ENCODE measurements at places on chromosomes 11 and 22. TPM values are rescaled to one million over a fixed set of nuclear protein-coding genes. Genes with fewer than 3 reads are reported as not detected.
A peak's percentile ranks its signal among the peaks of the same experiment; 100 is the strongest.

DNA sequence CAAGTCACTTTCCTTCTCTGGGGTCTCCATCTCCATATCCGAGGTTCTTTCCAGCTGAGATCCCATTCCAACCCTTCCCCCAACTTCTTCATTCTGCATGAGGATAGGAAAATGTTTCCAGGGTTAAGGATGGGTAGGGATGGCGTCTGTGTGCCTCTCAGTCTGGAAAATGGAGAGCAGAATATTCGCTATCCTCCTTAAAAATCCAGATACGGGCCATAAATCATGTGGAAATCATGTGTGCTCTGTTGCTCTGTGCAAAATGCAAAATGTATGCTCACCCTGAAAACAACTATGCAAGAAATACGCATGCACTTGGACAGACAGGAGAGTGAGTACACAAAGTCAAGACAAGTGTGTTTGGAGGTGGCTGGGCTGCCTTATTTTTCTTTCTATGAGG lies 3.2 kb downstream of the CREB3L1 start:
- no peak for DNase-seq

GRCh38 chr11:130582981-130583380 lies 134.5 kb downstream of the ADAMTS15 start:
- no peak for DNase-seq

- DNase-seq = no peak
Measured at GRCh38 chr11:65211293-65212105, 29.8 kb downstream of the CAPN1 start.

- DNase-seq = peak; percentile 33
Measured at GRCh38 chr22:36180038-36180880, 19.7 kb upstream of the APOL3 start.

DNA sequence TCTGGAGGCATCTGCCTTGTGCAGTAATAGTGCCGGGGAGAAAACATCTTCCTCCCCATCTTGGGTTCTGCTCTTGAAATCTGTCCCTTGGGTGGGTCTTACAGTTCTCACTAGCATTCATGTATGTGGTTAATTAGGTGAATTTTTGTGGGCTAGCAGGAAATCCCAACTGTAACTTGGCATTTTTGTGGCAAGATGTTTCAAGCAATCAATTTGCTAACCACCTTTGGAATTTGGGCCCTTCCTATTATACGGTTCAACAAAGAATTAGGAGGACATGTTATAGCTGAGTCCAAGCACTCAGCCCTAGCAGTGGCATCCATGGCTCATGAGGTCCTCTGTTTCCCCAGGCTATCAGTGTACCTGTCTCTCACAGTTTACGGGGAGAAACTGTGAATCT lies 89.1 kb upstream of the MTNR1B start:
- no peak for DNase-seq

GRCh38 chr11:68309621-68310185 lies 2.7 kb upstream of the LRP5 start:
- no peak for DNase-seq

- DNase-seq = no peak
Measured at GRCh38 chr22:38741576-38741975, 14.2 kb downstream of the SUN2 start.

DNA sequence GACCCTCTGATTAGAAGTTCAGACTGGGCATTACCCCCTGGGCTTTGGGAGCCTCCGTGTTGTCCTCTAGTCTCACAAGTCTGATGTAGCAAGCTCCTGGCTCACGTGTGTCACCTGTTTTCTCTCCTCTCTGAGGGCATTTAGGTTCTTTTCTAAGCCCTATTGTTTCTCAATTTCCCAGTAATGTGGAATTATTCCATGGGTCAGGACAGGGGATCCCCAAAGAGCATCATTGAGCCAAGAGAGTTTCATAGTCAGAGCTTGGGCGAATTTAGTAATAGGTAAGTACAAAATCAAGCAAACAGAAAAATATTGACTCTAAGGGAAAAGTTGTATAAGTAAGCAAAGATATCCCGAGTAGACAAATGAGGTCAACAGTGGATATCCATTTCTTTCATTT lies 57.3 kb downstream of the PPP6R2 start:
- no peak for DNase-seq

DNA sequence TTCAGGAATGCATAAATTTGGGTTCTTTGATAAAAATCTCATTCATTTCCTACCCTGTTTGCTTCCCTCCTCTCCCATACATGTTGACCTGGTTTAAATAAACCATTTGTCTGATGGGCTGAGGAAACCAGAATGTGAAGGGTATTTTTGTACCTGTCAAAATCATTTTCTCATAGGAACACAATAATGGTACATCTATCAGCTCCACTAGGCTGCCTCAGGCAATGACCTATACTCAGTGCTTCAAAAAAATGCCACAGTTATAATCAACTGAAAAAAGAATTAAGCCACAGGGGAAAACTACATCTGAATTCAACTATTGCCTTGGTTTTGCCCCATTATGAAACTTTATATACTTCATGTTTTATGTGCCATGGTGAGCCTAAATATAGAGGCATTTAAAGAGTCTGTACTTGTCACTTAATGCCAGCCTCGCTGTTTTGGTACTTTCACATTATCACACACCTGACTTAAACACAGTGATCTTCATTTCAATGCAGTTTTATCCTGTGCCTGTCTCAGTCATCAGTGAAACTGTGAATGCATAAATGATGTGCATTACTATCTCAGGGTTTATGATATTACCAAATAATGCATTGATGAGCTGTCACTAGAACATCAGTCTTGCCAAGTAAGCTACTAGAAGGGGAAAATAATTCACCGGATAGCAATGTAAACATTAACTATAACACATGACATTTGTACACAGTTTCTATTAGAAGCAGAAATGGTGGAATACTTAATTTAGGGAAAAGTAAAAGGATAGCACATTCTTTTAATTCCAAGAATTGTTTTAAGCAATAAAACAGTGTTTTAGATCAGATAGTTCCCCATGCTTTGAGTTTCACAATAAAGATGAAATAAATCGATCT lies 92.7 kb downstream of the MSANTD4 start:
- DNase-seq = no peak

DNA sequence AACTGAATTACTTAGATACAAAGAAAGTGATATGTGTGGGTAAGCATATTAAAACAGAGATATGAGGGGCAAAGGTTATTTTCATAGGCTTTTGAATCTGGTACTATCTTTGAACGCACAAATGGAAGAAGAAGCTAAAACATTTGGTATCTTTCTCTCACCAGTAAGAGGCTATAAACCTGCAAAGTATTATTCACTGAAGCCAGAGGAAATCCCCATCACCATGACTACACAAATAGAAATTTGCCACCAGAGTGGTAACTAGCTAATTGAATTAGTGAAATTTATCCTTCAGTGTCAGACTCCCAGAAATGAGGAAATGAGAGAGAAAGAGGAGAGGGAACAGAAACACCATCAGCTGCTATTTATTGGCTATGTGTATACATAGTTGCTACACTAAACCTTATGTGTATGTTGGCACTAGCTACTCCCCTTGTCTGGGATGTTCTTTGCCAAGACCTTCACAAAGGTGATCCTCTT lies 503.4 kb downstream of the DLG2 start:
- no peak for DNase-seq

GRCh38 chr11:102983486-102983885 lies 28.0 kb upstream of the MMP13 start:
- no peak for DNase-seq

DNA sequence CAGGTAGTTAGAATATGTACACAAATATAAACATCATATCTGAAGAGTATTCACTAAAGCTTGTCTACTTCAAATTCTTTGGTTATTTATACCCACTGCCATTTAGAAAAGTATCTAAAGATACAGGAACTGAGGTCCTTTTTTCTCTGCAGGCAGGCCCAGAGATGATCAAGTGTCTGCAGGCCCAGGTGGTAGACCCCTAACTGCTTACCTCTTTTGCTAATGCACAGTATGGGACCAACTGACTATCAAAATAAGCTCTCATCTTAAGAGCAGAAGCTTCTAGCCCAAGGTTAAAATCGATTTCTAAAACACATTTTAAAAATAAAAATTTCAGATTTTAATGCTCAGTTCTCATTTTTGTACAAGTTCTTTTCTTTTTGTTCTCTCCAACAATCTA lies 81.5 kb downstream of the APOL5 start:
- DNase-seq = no peak

GRCh38 chr11:128511712-128512111 lies 75.6 kb downstream of the ETS1 start:
- no peak for DNase-seq

- no peak for DNase-seq
Measured at GRCh38 chr11:2166091-2166851, 5.3 kb upstream of the INS start.

DNA sequence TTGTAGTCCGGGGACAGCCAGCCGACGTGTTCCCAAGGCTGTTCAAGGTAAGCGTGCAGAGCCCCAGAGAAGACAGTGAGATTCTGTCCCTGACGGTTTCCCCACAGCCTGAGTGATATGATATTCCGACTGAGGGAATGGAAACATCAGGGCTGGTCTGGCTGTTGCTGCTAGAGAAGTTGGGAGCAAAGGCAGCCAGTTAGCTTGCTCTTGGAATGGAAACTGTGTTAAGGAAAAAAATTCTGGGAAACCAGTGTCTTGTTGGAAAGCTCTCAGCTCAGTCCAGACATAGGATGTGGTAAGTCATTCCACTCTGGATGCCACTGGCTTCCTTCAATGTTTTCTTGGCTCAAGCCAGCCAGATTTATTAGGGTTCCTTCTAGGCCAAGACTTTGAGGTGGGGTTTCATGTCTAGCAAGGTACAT lies 8.8 kb downstream of the CRY2 start:
- no peak for DNase-seq

GRCh38 chr22:29569011-29569678 lies 11.8 kb downstream of the NIPSNAP1 start:
- no peak for DNase-seq

DNA sequence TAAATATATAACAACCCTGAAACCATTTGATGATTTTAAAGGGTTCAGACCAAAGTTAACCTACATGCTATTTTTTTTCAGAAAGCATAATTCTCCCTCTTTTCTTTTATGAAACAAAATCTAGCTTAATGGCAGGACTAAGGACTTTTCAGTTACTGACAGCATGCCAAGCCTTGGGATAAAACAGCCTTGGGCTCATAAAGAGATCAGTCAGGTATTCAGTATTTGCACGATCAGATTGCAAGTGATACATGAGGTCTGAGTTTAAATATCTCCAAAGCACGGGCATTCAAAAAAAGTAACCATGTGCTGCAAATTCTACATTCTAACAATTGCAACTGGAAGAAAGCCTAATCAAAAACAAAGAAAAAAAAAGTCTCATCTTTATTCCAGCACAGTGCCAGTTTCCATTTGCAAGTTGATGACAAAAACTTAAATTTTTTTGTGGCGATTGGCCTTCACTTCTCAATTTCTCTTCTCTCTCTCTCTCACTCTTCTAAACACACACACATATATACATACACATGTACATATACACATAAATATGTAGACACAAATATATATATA lies 60.1 kb downstream of the CTSC start:
- DNase-seq = no peak

DYNC2H1 gene
- 12.5 TPM for total RNA-seq

MYRF gene
- total RNA-seq = 0.28 TPM

MUC6 gene
- total RNA-seq = not detected

DNAJB7 gene
- not detected for total RNA-seq

POU2AF3 gene
- not detected for total RNA-seq
